ENCODE measurements at places on chromosomes 3 and 15.

- no peak for DNase-seq
Measured at GRCh38 chr3:13524979-13525669, 23.8 kb upstream of the FBLN2 start.

DNA sequence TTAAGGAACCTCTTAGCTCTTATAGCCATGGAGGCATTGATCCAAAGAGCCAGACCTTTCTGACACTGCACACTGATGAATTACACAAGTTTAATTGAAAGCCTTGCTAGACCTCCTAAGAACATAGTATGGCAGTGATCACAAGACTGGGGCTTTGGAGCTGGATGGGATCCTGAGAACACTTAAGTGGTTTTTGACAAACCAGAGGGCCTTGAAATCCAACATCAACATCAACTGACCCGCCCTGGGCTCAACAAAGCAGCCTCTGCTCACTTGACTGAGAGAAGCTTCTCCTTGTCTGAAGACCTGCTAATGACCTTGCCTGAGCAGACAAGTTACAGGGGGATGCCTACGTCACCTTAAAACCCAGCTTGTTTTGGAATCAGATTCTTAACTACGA, 257.6 kb downstream of the KLF13 start:
- DNase-seq = no peak

GRCh38 chr3:196694941-196695848, 16.9 kb downstream of the CEP19 start:
- DNase-seq = no peak

GRCh38 chr15:93219859-93220420, 130.9 kb upstream of the RGMA start:
- DNase-seq = no peak

- no peak for DNase-seq
Measured at GRCh38 chr3:113643583-113643982, 52.9 kb downstream of the USF3 start.

- no peak for DNase-seq
Measured at GRCh38 chr3:141743305-141743704, 5.2 kb downstream of the RNF7 start.

DNA sequence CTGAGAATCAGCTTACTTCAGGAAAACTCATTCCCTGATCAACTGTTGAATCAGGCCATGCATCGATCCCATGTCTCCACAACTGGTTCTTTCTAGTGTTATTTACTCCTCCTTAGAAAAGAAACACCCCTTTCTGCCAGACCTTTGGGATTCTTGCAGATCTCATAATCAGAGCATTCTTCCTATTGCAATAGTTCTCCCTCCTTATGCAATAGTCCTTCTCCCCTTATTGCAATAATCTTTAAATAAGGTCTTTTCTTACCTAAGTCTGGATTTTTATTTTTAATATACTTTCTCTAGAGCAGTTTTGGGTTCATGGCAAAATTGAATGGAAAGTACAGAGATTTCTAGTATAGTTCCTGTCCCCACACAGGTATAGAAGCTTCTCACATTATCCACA, 141.9 kb upstream of the SGO1 start:
- no peak for DNase-seq

All from activated CD4-positive, CD25-positive, alpha-beta regulatory T cell (primary cell).